ENCODE measurements at places on chromosomes 5 and 9.

- DNase-seq, result no peak
These were observed 90.2 kb upstream of the ICE1 start for GRCh38 chr5:5332287-5332686.

- no peak for DNase-seq
These were observed 182.7 kb upstream of the ACTBL2 start for GRCh38 chr5:57665146-57665936.

- DNase-seq, result no peak
These were observed 80.1 kb downstream of the ZNF354C start for GRCh38 chr5:179140293-179140692.

- no peak for DNase-seq
These were observed 74.1 kb downstream of the GALNT10 start for GRCh38 chr5:154264549-154265196.

- no peak for DNase-seq
These were observed 156.4 kb downstream of the ST8SIA4 start for GRCh38 chr5:100746730-100747129.

GRCh38 chr5:83503662-83504061 lies 32.1 kb downstream of the VCAN start:
- no peak for DNase-seq

DNA sequence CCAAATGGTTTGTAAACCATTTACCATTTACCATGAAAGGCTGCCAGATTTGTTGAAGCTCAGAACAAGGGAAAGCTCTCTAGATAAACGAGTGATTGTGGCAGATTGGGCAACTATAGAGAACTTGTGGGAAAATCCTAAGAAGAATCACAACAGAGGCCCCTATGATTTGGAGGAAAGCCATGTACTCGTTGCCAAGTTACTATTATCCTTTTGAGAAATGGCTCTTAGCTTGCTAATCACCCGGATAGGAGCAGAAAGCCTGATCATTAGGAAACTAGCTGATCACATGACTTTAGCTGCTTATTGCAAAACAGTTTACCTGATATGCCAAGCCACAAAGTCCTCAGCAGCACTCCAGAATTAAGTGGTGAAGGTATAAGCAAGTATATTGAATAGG lies 23.5 kb upstream of the ATG10 start:
- DNase-seq, result no peak

Measured in CMK (cell line).